ENCODE measurements at places on chromosomes 1 and 21. TPM values are rescaled to one million over a fixed set of nuclear protein-coding genes. Genes with fewer than 3 reads are reported as not detected.

SLC44A5 gene
- 0.76 TPM for total RNA-seq

LCE3E gene
- total RNA-seq = not detected

C1orf53 gene
- total RNA-seq = not detected

OR2L3 gene
- total RNA-seq = not detected

FMOD gene
- total RNA-seq = not detected

TAL1 gene
- total RNA-seq = not detected

CLIC4 gene
- 1.3 TPM for total RNA-seq

HMGB4 gene
- not detected for total RNA-seq

UBR4 gene
- total RNA-seq = 148 TPM

MX2 gene
- total RNA-seq = 58.5 TPM

FNDC10 gene
- 1.1 TPM for total RNA-seq

SOX13 gene
- 2.4 TPM for total RNA-seq

SPRR2F gene
- not detected for total RNA-seq

NTMT2 gene
- total RNA-seq = not detected

RGL1 gene
- total RNA-seq = 0.84 TPM

SCCPDH gene
- 6.0 TPM for total RNA-seq

Measured in CD8-positive, alpha-beta T cell (primary cell).